ENCODE measurements at places on chromosomes 7 and 10.

GRCh38 chr10:119281581-119282071, 74.3 kb downstream of the GRK5 start:
- no peak for DNase-seq

- DNase-seq: no peak
Observed at GRCh38 chr7:54811041-54811845, 52.2 kb upstream of the SEC61G start.

- no peak for DNase-seq
Observed at GRCh38 chr7:114934713-114935112, 12.8 kb downstream of the MDFIC start.

- no peak for DNase-seq
Observed at GRCh38 chr7:6438427-6438826, 9.3 kb downstream of the DAGLB start.

GRCh38 chr7:151087245-151088018, 1.2 kb downstream of the AGAP3 start:
- peak; percentile 27 for DNase-seq

DNA sequence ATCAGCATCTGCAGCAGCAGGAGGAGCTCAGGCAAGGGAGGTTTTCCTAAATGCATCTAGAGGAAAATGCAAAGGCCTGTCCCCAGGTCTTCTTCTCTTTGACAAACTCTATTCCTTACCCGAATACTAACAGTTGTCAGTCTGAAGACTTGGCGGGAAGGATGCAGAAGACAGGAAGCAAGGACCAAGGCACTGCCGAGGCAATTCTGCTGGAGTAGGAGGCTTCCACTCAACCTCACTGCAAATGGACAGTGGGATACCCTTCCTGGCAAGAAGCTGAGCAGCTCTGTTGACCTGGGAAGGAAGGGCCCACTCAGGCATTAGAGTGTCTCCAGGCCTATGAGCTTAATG, 373.0 kb downstream of the CCSER2 start:
- DNase-seq: no peak

DNA sequence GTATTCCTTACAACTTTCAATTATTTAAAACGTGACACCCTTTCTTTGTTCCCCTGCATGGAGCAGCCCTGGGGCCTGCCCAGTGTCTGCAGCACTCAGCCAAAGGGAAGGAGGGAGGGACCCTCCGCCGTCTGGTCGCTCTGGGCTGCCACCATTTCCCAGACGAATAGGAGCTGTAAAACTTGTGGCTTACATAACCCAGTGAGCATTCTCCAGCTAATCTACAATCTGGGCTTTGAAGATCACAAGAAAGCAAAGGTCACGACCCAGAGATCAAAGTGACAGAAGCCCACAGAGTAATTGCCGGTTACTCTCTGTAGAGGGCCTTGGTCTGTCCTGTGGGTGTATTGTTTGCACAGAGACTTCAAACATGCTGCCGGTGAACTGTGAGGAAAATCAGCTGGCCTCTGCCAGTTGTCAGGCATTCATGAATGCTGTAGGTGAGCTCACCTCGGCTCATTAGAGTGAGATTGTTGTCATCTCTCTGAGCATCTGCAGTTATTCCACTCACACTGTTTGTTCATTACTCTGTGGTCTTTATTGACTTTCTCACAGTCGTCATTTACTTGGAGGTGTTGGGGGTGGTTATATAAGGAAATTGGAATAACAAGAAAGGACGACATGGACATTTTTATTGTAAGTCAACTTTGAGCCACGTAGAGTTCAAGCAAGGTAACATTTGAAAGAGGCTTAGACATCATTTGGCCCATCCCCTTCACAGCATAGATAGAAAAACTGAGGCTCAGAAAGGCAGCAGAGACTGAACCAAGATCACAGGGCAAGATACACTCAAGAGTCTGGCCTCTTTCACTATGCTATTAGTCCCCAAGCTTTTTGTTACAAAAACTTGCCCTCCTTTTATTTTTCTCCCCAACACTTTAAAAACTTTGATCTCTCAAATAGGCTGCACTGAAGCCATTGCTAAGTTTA, 619.8 kb downstream of the LRMDA start:
- DNase-seq: no peak

DNA sequence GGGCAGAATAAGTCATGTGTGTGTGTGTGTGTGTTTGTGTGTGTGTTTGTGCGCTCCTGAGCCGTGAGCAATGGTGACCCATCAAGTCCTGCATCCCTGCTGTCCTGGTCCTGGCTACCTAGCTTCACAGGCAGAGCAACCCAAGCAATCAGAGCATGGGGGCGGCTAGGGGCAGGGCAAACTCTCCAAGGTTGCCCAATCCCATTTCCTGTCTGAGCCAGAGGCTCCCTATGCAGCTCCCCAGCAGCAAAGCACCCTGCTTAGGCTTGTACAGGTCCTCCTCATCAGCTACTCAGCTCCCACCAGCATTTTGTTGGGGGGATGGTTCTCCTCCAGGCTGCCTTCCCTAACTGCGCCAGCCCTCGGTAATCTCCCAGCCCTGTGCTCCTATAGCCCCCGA, 31.1 kb upstream of the CRHR2 start:
- no peak for DNase-seq

- no peak for DNase-seq
Observed at GRCh38 chr10:48536916-48537890, 67.7 kb downstream of the ARHGAP22 start.

GRCh38 chr10:29804025-29804852, 169.5 kb upstream of the SVIL start:
- DNase-seq: peak; percentile 33

- DNase-seq: no peak
Observed at GRCh38 chr10:51137756-51138529, 63.7 kb downstream of the PRKG1 start.

- DNase-seq: no peak
Observed at GRCh38 chr10:122189185-122189584, 81.9 kb upstream of the BTBD16 start.

DNA sequence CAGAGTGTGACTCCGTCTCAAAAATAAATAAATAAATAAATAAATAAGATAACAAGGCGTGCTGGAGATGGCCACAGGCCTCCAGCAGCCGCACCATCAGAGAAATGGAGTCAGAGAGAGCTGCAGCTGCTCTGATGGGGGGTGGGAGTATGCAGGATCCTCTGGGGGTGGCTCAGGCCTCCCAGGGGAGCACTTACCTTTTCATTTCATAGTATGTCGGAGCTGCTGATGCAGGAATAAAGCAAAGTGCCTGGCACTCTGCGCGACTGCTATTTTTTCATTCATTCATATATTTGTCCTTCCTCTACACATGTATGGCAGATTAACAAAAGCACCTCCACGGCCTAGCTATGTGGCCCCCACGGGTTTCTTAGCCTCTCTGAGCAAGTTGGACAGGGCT, 175.9 kb downstream of the CUX1 start:
- no peak for DNase-seq

- peak; percentile 57 for DNase-seq
Observed at GRCh38 chr10:72637398-72637857, 11.5 kb upstream of the MICU1 start.

GRCh38 chr10:111267673-111268072, 190.8 kb downstream of the ADRA2A start:
- DNase-seq: no peak

DNA sequence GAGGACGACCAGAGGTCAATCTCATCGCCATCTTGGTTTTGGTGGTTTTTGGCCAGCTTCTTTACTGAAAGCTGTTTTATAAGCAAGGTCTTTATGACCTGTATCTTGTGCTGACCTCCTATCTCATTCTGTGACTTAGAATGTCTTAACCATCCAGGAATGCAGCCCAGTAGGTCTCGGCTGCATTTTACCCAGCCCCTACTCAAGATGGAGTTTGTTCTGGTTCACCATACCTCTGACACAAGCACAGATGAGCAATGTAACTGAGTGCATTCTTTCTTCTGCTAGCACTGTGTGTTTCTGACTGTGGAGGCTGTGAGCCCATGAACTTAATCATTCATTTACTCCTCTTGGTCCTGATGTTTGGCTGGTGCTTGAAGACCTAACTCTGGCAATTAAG, 794.5 kb upstream of the CELF2 start:
- no peak for DNase-seq

GRCh38 chr10:6217611-6218010, 14.9 kb downstream of the PFKFB3 start:
- DNase-seq: no peak

GRCh38 chr10:102752934-102753664, 9.4 kb downstream of the WBP1L start:
- DNase-seq: no peak

- no peak for DNase-seq
Observed at GRCh38 chr10:44725404-44725803, 185.7 kb upstream of the TMEM72 start.

DNA sequence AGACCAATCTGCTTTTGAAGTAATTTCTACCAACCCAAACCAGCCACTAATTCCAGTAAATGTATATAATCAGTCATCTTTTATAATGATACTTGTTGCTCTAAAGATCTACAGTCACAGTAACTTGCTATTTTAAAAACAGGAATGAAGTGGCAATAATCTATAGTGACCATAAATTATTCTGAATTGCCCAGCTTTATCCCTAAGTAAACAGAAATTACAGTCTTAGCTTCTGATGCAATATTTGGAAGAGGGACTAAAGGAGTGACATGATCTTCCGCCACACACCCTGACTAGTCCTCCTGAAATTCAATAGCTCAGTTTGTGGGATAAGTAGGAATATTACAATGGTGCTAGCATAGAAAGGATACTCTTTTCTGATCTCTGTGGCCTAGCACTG, 96.1 kb downstream of the ATE1 start:
- no peak for DNase-seq

DNA sequence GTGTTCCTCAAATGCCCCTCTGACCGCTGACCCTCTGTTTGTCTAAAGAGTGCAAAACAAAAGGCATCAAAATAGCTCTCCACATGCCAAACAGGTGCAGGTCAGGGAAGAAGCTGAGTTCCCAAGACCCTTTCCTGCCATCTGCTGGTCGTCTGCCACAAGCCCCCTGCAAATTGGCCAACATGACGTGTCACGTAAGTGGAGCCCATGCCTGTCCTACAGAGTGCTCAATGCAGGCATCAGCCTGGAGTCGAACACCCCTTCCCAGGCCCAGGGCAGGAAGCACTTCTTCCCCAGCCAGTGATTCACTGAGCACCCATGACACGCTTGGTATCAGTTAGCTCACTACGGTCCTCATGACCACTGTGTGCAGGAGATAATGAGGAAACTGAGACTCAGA, 14.1 kb downstream of the TMEM72 start:
- no peak for DNase-seq

DNA sequence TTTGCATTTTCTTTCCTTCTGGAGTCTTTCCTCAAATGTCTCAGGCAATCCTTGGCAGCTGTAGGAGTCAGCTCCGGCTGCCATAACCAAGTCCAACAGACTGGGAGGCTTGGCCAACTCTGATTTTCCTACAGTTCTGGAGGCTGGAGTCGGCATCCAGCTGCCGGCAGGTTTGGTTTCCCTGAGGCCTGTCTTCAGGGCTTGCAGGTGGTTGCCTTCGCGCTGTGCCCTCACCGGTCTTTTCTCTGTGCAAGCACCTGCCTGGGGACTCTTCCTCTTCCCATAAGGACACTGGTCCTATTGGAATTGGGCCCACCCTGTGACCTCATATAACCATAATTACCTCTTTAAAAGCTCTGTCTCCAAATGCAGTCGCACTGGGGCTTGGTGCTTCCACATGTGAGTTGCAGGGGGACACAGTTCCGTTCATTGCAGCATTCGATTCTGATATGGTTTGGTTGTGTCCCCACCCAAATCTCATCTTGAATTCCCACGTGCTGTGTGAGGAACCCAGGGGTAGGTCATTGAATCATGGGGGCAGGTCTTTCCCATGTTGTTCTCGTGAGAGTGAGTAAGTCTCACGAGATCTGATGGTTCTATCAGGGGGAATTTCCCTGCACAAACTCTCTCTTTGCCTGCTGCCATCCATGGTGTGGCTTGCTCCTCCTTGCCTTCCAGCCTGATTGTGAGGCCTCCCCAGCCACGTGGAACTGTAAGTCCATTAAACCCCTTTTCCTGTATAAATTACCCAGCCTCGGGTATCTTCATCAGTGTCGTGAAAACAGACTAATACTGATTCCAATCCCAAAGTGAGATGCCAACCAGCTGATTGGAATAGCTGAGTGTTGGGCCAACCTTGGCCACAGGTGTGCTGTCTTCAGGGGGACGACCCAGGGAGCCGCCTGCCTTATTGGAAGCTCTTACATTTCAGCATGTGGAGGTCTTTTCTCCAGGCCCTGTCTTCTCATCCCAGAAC, 7.9 kb downstream of the GALNTL5 start:
- DNase-seq: no peak

GRCh38 chr7:98223351-98223897, 12.2 kb downstream of the BHLHA15 start:
- DNase-seq: no peak

GRCh38 chr7:108403597-108404217, 52.5 kb downstream of the NRCAM start:
- DNase-seq: no peak

GRCh38 chr7:44046321-44047061, 2.0 kb downstream of the DBNL start:
- DNase-seq: peak; percentile 50

DNA sequence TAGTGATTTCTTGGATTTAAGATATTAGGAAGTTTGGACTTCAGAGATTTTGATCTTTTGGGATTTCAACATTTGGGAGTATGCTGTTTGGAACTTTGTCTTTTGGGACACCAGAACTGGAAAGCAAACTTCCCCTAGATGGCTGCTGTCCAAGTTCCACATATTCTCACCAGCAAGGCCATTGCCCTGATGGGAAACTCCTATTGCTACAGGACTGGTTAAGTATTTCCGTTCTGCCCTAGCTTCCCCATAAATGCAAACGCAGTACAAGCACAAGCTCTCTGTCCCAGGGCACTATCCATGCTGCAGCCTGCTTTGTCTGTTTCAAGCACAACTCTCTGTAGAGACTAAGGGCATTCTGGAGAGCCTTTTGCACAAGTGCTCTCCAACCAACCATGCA, 79.3 kb upstream of the SLC25A13 start:
- DNase-seq: no peak

GRCh38 chr10:123559066-123559822, 106.9 kb upstream of the GPR26 start:
- DNase-seq: peak; percentile 64

GRCh38 chr7:121382473-121382872, 13.6 kb downstream of the FAM3C start:
- no peak for DNase-seq

GRCh38 chr7:3937605-3938004, 636.6 kb downstream of the SDK1 start:
- DNase-seq: no peak

- no peak for DNase-seq
Observed at GRCh38 chr7:17315974-17316373, 17.5 kb downstream of the AHR start.

DNA sequence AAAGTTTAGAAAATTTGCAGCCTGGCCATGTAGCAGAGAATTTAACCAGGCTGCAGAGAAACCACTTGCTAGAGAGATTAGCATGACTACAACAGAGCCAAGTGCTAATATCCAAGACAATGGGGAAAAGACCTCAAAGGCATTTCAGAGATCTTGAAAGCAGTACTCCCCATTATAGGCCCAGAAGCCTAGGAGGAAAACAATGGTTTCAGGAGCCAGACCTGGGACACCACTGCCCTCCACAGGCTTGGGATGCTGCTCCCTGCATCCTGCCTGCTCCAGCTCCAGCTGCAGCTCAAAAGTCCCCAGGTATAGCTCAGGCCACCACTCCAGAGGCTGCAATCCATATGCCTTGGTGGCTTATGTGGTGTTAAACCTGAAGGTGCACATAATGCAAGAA, 101.5 kb upstream of the TMEM72 start:
- DNase-seq: no peak
